ENCODE measurements at places on chromosomes 5 and 9.

DNA sequence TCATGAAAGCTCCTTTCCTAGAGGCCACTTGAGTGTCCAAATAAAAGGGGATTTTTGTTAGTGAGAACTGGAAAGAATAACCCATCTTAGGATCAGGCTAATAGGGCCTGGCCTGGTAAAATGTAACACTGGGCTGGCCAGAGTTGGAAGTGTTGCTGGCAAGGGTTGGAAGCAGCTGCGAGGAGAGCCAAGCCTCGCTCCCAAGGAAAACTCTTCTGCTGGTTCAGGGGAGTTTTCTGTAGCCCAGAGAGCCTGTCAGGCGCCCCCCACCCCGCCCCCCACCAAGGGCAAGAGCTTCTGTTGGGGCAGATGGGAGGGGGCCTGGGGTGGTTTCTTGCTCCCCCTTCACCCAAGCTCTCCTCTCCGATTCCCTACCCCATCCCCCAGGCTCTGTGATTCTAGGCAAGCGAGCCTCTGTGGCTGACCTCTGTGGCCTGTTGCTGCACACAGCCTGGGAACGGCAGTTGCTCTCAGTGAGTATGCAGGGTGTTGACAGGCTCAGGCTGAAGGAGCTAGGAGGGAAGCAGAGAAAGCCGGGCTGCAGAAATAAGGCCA, 547.8 kb downstream of the CCDC171 start:
- no peak for DNase-seq

DNA sequence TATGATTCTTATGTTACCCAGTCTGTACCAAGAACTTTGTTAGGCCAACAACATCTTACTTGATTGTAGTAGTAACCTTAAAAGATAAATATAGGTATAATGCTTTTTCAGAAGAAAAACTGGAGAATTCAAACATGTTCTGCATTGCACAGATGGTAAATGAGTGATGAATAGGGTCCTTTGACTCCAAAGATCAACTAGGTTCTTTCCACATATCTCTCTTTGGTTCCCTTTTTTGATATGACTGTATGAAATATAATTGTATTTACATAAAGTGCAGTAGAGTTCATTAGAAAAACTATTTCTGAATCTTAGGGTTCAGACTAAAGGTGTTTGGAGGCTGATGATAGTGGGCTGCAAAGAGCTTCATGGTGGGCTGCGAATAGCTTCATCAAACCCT, 150.5 kb upstream of the CDKN2B start:
- DNase-seq = no peak

DNA sequence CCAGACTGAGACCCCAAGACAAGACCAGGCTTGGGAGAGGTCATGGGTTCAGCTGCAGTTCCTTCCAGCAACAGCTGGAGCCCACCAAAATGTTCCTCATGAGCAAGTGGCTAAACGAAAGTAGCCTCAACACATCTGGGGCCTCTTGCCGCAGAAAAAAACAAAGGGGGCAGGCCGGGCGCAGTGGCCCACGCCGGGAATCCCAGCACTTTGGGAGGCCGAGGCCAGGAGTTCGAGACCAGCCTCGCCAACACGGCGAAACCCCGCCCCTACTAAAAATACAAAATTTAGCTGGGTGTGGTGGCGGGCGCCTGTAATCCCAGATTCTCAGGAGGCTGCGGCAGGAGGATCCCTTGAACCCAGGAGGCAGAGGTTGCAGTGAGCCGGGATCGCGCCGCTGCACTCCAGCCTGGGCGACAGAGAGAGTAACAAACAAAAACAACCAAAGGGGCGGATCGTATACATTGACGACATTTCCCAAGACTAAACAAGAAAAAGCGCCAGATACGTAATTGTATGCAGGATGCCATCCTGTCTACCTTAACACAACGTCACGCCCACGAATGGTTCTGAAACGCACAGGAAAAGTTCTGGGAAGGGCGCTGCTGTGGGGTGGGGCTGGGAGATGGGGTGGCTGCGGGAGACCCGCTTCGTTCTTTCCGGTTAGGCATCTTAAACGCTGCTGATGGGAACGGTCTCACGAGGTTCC, 1.7 kb downstream of the INPP5E start:
- no peak for DNase-seq

DNA sequence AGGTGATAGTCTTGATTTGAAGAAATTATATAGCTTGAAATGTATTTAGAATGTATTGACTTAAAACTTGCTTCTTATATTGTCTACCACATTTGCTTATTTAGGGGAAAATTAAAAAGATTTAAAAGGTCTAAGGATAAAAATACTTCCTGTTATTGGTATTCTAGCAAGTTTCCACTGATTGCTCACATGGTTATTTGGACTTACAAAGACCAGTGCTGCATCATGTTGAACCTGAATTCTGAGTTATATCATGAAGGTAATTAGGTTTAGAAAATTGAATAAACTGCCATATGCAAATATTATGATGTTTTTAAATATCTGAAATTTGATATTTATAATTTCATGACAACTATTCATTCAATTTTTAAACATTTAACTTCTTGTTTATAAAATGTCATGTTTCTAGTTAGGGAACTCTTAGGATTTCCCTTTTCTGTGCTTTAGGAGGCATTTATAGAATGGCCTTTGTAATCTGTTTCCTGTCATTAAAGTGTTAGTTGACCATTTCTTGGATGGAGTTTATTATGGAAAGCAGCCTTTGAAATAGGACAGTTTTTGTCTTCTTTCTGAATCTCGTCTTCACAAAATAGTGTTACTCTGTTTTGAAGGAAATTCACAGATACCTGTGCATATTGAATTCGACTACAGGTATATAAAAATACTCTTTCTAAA, 85.8 kb downstream of the MTREX start:
- no peak for DNase-seq

- DNase-seq = no peak
Observed at GRCh38 chr5:115815693-115816225, 700 bp downstream of the CDO1 start.

- no peak for DNase-seq
Observed at GRCh38 chr5:96818125-96818788, 10.5 kb upstream of the ERAP1 start.

DNA sequence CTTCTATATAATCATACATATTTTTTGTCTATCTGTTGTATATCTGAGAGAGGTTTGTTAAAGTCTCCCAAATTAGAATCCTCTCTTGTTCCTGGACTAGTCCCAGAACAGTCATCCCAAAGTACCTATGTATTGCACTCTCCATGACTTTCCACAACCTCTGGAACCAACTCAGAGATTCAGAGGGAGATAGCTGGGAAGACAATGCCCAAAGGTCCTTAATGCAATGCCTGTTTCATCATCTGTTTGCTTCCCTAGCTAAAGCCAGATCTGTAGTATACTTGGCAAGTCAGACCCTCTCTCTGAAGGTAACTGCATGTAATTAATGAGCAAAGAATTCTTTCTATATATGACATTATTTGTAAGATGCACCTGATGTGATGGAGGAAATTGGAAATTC, 89.4 kb downstream of the ZNF474 start:
- no peak for DNase-seq

GRCh38 chr5:126370796-126371718, 52.2 kb upstream of the GRAMD2B start:
- no peak for DNase-seq

DNA sequence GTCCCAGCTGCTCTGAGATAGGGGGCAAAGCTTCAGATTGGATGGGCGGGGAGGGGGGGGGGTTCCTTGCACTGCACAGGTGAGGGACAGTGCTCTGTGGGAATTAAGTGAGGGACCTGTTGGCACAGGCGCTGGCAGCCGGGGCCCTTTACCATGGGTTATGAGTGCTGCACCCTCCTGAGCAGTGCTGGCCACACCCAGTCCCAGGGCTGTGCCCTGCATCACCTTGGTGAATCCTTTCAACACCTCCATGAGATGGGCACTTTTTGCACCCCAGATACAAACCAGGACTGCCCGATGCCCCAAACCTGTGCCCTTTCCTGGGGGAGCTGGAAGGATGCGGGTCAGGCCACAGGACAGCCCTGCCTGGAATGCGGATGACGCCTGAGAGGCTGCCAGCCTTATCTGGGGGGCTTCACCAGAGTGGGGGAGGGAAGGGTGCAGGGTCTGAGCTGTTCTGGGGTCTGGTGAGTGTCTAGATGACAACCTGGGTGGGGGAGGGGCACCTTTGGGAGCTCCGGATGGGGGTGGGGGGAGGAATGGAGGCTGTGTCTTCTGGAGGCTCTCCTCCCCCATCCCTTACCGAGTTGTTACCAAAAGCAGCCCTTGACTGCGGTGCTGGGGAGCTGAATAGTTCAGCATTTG, 5.2 kb downstream of the CRB2 start:
- no peak for DNase-seq

DNA sequence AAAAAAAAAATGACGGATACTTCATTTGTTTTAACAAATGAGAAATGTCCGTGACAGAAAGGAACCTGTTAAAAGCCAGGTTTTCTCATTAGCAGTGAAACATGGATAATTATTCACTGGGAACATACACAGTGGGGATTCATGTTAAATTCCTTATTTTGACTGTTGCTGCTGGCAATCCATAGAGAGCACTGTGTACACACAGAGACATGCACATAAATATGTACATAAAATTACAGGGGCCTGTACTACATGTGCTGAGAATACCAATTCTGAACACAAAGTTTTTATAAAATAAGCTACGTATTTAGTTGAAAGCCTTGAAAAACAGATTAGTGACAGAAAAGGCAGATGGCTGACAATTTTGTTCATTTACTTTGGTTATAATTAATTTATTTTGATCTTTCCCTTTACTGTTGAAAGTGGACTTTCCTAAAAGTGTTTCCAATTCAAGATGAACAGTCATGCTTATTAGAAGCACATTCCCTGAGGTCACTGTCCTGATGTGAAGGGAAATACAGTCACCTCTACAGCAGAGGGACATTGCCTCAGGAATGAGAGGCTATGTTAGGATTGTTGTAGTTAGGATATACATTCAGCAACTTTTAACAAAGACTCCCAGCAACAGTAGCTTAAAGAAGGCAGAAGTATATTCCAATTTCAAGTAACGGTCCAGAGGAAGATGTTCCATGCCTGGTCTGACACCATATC, 166.7 kb downstream of the SAXO1 start:
- DNase-seq = no peak

DNA sequence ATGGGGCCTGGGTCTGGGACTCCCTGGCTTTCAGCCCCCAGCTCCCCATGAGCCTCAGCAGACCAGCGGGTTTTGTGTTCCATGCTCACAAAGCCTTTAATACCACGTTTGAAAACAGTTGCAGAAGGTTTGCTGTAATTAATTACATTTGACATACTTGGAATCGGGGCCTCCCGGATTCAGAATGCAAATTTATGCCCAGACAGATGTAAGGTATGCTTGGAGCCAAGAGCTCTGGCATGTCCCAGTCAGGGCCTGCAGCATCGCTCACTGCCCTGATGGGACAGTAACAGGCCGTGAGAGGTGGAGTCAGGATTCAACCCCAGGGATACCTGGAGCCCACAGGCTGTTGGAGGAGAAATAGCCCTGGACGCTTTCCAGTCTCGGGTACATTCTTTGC, 12.2 kb downstream of the ZNF618 start:
- no peak for DNase-seq

DNA sequence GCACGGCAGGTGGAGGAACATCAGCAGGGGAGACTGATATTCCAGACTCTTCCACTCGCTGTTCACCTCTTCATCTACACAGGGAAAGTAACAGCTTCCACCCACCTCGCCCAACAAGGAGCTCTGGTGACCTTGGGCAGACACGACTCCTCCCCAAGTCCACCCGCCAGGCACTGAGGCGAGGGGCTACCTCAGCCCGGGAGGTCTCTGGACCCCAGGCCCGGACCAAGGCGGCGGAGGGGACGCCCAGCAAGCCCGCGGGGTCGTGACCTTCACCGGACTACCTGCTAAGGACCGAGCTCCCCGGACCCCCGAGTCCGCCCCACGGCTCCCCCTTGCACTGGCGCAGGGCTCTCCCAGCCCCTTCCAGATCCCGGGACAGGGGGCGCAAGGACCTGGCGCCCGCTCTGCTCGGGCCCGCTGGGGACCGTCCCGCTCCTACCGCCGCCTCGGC, 70.2 kb upstream of the LPCAT1 start:
- DNase-seq = no peak

DNA sequence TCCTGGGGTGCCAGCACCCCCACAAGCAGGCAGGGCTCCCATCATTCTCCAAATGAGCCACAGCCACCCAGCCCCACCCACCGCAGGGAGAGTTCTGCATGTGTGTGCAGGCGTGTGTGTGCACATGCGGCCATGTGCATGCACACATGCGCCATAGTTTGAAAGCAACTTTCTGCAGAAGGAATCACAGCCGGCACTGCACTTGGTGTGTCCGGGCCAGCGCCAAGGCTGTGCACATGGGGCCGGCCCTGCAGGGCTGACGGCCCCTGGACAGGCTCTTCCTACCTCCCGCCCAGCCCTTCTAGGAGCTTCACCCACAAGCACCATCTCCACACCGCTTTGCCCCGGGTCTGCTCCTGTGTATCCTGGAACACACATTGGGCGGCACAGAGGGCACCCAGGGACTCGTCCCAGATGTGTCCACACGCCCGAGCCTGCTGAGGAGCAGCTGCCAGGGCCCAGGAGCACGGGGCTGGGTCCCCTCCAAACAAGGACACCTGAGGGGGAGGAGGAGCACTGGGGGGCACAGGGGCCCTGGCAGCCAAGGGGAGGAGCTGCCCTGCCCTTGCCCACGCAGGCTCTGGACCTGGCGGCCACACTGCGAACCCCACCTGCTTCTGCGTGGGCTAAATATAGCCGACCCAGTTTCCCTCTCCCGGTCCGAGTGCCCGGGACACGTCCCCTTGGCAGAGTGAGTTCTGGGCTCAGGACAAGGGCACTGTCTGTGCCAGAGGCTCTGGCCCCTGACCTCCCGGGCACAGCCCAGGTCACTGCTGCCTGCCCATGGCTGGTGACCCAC, 19.1 kb downstream of the TPPP start:
- no peak for DNase-seq

DNA sequence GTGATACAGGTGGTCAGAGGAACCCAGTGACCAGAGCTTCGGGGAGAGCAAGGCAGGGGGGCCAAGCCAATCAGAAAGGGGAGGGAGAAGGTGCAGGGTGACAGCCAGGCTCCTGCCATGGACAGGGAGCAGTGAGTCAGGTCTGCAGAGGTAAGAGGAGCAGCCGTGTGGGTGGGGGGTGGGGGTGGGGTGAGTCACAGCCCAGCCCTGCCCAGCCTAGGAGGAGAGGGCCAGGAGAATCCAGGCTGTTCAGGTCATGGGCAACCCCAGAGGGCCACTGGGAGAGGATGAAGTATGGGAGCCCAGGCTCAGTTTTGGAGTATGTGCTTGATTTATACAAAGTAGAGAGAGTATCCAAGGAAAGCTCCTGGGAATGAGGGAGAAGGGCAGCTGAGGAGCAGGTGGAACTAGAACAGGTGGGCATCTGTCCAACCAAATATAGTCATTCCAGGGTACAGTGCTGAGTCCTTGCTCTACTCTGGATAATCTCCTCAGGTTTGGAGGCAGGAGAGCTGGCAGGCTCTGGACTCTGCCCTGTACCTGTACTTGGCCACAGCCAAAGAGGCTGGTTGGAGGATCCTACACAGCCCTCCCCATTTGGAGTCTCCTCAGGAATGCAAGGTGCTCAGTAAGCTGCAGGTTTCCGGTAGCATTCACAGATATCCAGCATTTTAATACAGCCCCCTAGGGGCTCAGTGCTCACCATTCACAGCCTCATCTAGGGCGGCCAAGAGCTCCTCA, 1.6 kb downstream of the HBEGF start:
- DNase-seq = no peak

GRCh38 chr5:67795781-67796477, 419.6 kb upstream of the PIK3R1 start:
- DNase-seq = no peak

- no peak for DNase-seq
Observed at GRCh38 chr5:170429014-170429413, 39.8 kb upstream of the KCNMB1 start.

- DNase-seq = no peak
Observed at GRCh38 chr5:38446029-38446522, 110.4 kb downstream of the LIFR start.

Measured in activated CD4-positive, alpha-beta T cell treated with anti-CD3 and anti-CD28 coated beads for 1 hour (primary cell).